ENCODE measurements at places on chromosomes 16 and 17.

DNA sequence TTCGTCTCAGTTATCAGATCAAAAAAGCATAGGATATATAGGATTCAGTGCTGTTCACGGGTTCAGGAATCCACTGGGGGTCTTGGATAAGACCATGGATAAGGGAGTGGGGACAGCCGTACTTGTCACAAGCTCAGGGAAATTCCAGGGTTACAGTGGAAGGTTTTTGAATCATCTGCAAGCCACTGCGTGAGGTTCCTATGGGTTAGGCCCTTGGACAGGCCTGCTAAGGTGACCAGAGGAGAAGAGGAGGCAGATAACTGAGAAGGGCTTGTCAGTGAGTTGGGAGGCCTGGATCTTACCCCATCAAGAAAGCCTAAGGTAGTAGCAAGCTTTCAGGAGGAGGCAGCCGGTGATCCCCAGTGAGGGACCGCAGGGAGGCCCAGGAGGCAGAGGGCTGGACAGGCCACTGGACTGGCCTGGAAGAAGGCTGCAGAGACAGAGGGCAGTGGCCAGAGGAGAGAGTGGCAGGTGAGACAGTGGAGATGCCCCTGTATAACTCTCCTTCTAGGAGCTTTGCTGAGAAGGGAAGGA, 27.3 kb downstream of the NGFR start:
- no peak for DNase-seq

DNA sequence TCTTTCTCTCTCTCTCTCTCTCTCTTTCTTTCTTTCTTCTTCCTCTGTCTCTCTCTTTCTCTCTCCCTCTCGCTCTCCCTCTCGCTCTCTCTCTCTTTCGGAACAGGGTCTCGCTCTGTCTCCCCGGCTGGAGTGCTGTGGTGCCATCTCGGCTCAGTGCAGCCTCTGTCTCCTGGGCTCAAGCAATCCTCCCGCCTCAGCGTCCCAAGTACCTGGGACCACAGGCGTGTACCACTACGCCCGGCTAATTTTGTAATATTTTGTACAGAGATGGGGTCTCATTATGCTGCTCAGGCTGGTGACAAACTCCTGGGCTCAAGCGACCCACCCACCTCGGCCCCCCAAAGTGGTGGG, 12.7 kb upstream of the KLHDC4 start:
- DNase-seq = no peak

DNA sequence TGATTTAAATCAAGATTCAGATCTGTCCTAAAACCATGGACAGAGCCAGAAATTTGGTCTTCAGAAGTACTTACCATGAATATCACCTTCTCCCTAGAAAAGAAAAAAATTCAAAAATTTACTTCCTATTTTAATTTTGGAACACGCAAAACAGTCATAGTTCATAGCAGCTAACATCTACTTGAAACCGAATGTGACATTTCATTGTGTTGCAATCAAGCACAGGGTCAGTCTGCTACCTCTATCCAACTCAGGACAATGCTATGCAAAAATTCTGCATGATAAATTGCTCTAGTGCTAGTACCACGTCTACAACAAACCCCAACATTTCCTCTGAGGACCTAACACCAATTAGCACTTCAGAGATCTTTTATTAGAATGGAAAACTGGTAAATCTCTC, 7.7 kb downstream of the JPT1 start:
- no peak for DNase-seq

DNA sequence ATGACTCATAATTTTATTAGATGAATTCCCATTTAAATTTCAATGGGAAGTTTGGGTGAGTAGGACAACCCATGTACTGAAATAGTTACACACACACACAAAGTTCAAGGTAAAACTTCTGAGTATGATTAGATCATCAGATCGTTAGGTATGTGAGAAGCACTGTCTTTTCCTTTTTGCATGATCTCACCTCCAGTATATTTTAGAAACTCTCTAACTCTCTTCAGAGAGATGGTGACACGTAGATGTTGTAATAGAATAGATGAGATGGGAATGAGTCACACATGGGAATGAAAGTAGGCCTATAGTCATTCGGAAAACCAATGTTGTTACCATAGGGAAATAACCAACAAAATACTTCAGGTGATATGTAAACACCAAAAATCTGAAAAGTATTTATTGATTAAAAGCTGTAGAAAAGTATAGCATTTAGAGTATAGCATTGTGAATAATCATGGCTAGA, 22.2 kb downstream of the KRT23 start:
- no peak for DNase-seq

- DNase-seq = no peak
Observed at GRCh38 chr17:42459256-42459800, 650 bp downstream of the ATP6V0A1 start.
